Endothelial cell of umbilical vein (primary cell): ENCODE measurements at places on chromosomes 3 and 15. TPM values are rescaled to one million over a fixed set of nuclear protein-coding genes. Genes with fewer than 3 reads are reported as not detected.

The LNP1 gene
- total RNA-seq = 0.80 and 0.81 TPM in 2 replicates

The GPR149 gene
- total RNA-seq = not detected in 2 replicates

The CCR4 gene
- not detected in 2 replicates for total RNA-seq

The SLC30A4 gene
- 3.8 and 3.9 TPM in 2 replicates for total RNA-seq

The DCP1A gene
- total RNA-seq = 28.5 and 38.0 TPM in 2 replicates

The IL17RE gene
- 1.2 and 1.5 TPM in 2 replicates for total RNA-seq

The PPP1R14D gene
- not detected in 2 replicates for total RNA-seq

The KCNMB3 gene
- total RNA-seq = 1.7 and 2.3 TPM in 2 replicates

The CELF6 gene
- total RNA-seq = 0.30 TPM in 1 of 2 replicates, not detected in the other

The LOXL1 gene
- 5.2 and 9.2 TPM in 2 replicates for total RNA-seq

The CGGBP1 gene
- total RNA-seq = 69.4 and 69.7 TPM in 2 replicates

The BNIP2 gene
- 90.1 and 99.2 TPM in 2 replicates for total RNA-seq

DNA sequence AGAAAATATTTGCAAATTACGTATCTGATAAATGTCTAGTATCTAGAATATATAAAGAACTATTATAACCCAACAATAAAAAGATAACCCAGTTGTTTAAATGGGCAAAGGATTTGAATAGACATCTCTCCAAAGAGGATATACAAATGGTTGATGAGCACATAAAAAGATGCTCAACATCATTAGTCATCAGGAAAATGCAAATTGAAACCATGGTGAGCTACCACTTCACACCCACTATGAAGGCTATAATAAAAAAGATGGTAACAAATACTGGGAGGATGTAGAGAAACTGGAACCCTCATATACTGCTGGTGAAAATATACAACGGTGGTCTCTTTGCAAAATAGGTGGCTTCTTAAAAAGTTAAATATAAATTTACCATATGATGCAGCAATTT lies 28.0 kb downstream of the RAD51 start:
- DNase-seq = no peak

- DNase-seq = no peak
Measured at GRCh38 chr3:14687360-14687759, 12.4 kb downstream of the C3orf20 start.

GRCh38 chr3:155785662-155786295 lies 20.3 kb downstream of the C3orf33 start:
- no peak for DNase-seq

- DNase-seq = no peak
Measured at GRCh38 chr3:156017352-156018030, 102.9 kb upstream of the KCNAB1 start.

- DNase-seq = no peak
Measured at GRCh38 chr3:165434516-165434915, 238.3 kb upstream of the SLITRK3 start.

DNA sequence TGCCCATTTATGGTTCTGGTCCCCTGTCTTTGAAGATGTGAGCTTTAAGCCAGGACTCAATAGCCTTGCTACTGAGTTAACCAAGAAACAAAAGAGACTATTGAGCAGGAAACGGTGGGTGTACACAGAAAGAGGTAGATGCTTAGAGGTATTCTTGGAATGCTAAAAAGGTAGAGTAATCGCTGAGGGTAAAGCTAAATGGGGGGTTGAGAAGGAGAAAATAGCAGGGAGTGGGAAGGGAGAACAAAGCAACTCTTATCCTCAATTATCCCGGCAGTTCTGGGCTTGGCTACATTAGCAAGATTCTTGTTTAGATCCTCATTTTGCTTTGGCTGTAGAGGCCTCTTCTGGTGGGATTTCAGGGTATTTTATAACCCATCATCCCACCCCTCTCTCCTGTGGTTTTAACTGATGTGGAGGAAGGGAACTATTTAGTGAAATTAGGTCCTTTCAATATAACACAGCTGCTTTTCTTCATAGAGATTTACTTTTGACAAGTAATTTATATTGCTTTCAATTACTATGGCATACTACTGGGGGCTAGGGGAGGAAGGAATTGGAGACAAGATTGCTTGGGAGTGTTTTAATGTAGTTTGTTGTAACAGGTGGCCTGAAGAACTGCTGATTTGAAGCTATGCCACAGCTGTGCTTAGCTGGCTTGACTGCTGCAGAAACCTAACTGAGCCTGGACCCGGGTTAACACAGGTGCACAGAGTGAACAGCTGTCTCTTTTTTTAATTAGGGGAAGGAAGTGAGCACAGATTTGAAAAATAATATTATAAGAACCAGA lies 234.3 kb upstream of the CCDC54 start:
- no peak for DNase-seq

DNA sequence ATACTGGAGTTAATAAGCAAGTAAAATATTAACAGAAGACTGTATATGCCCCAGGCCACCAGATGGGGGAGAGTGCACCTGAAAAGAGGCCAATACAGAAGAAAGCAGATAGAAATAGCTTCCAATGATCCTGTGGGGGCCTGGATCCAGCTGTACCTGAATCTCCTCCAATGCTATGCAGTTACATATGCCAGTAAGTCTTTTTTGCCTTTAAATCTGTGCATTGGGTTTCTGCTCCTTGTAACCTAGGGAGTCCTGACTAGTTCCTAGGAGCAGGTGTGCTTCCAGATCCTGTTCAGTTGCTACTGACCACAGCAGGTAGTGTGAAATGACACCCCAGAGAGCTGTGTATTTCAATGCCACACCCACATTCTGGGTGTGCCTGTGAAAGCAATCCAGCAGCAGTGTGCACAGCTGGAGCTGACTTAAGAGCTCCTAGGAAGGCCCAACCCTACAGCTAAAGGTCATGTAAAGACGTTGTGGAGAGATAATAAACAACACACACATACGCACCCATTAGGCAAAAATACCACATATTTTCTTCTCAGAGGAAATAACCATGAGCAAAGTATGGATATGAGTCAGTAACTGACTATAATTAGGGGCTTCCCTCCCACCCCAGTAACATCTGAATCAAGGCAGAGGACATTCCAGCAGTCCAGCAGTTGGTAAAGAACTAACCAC lies 62.2 kb upstream of the AKAP13 start:
- DNase-seq = peak; percentile 74

GRCh38 chr15:54605043-54605442 lies 591.7 kb downstream of the RSL24D1 start:
- DNase-seq = no peak

GRCh38 chr3:72912532-72912931 lies 24.7 kb downstream of the GXYLT2 start:
- DNase-seq = no peak

DNA sequence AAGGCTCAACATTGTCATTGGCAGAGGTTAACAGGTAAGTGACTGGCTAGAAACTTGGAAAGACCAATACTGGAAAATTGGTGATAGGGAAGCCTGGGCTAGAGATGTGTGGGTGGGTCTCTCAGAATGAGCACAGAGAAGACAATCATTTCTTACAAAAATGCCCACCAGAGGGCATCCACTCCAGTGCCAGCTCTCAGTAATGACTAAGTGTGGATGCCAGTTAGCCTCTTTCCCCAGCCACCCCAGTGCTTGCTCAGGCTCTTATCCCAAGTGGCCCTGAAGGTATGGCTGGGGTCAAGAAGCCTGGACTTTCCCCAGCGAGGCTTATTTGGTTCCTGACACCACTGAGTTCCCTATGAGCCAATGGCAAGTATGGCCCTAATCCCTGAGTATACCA lies 115.9 kb upstream of the ST8SIA2 start:
- DNase-seq = no peak

DNA sequence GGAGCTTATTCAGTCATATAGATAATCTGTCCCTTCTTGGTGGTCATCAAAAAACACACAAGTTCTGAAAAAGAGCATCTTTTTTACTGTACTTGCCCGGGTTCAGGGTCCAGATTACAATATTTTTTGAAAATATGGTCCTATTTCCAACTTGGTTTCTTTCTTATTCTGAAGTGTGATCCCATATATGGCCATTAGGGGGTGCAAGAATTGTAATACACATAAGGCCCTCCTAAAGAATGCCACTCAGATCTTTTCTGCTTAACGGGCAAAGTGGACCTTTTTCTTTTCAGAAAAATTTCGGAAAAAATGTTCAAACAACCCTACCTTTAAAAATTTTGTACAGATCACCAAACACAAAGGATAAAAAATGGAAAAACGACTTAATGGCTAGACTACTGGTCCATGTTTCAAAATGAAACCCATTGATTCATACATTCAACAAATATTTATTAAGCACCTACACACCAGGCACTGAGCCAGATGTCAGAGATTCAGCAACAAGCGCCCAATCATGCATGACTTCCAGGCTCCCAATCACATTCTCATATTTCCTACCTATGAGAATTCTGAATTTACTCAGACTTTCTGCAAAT lies 102.0 kb upstream of the MYRIP start:
- peak; percentile 65 for DNase-seq

- no peak for DNase-seq
Measured at GRCh38 chr3:21738935-21739702, 11.9 kb downstream of the ZNF385D start.

GRCh38 chr3:109413049-109413448 lies 75.7 kb upstream of the DPPA4 start:
- DNase-seq = no peak

- DNase-seq = no peak
Measured at GRCh38 chr3:141442446-141442845, 44.4 kb upstream of the RASA2 start.

DNA sequence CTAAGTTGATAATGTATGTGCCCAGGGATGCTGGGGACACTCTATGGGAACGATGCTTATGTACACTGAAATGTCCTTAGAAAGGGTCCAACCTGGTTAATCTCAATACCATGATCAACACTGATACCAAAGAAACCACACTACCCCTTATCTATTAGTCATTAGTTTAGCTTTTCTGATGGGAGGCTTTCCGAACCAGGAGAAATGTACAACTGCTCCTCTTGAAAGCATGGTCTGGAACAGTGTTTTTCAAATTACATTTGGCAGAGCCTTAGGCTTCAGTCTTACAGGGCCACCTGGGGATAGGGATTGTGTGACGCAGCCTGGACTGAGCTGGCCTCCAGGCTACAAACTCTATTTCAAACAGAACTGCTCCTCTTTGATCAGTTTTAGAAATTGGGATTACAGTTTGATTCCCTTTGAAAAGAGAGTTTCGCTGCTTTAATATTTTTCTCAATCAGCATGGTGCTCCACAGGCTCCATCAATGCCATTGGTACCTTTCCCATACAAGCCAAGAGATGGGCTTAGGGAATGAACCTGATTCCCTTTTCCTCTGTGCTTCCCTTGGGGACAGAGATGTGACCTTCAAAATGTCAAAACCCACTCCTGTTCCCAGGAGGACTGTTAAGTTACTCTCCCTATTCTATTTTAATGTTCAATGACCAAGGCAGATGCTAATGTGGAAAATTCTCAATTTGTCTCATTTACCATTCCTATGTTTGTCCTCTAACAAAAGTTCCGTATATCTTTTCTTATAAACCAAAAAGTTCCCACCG lies 296.0 kb upstream of the ADAMTS9 start:
- DNase-seq = no peak

GRCh38 chr3:42306499-42306898 lies 40.5 kb upstream of the CCK start:
- DNase-seq = no peak

DNA sequence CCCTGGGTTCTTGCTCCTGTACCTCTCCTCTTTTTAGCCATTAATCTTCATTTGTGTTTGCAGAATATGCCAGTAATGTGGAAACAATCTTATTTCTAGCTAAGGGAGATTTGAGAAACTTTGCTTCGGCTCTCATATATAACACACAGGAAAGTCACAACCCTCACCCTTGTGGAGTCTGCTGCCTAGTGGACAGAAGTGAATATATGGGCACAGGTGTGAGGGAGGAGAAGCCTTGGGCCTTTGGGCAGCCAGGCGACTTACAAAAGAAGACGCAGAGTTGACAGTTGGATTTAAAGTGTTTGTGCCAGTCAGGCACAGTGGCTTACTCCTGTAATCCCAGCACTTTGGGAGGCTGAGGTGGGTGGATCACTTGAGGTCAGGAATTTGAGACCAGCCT lies 181.8 kb upstream of the TBL1XR1 start:
- DNase-seq = no peak

- DNase-seq = no peak
Measured at GRCh38 chr15:70528816-70529215, 234.5 kb downstream of the UACA start.

DNA sequence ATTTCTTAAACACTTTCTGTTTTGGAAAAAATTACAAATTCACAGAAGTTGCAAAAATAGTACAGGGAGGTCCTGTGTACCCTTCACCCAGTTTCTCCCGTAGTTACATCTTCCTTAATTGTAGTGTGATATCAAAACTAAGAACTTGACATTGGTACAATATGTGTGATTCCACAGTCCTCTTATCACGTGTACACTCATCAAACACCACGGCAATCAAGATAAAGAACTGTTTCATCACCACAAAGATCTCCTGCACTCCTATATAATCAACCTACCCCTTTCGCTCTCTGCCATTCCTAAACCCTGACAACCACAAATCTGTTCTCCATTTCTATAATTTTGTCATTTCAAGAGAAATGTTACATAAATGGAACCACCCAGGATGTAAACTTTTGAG lies 31.4 kb downstream of the POMGNT2 start:
- DNase-seq = no peak

DNA sequence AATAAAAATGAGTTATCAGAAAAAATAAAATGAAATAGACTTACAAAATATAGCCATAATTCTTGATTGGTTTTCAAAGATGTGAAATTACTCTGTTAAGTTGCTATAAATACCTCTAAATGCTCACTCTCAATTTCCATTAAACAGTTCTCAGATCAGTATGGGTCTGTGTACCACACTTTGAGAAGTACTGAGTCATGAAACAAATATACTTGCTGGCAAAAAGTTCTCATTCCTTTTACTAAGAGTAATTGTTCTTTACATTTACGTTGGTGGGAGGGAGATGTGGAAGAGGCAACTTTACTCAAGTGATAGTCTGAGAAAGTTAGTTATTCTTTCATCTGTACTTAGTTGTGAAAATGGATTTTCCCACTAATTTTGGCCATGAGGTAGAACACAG lies 96.3 kb downstream of the ZNF385D start:
- DNase-seq = no peak

DNA sequence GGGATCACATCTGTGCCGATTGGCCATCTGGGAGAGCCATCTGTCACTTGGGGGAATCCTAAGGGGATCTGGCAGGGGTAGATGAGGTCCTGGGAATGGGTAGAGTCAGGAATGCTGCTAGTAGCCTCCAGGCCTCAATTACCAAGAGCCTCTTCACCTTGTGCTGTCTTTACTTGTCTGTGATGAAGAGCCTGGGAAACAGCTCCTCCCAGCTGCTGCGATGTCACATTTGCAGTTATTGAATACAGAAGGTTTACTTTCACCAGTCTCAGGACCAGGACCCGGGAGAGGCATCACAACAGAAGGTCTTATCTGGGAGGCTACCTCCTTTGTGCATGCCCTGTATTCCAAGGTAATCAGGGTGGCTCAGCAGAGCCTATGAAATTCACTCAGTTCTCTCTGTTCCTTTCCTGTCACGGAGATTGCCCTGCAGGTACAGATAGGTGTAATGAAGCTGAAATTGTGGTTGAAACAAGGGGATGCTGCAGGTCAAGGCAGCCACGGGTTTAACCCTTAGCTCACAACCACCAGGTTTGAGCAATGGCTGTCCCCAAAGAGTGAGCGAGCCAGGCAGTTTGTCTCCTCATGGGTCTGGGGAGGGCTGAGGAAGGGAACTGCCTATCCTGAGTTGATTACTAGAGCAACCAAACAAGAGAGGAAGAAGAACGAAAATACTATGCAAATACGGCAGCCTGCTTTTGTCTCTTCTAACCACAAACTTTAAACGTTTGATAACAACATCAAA lies 298.9 kb upstream of the RORA start:
- peak; percentile 25 for DNase-seq
